Activated CD8-positive, alpha-beta T cell treated with anti-CD3 and anti-CD28 coated beads, Interleukin-2, amount 10 ng/mL, durations not matched to agents 7 days and 5 days (primary cell): ENCODE measurements at places on chromosomes 16 and 17.

DNA sequence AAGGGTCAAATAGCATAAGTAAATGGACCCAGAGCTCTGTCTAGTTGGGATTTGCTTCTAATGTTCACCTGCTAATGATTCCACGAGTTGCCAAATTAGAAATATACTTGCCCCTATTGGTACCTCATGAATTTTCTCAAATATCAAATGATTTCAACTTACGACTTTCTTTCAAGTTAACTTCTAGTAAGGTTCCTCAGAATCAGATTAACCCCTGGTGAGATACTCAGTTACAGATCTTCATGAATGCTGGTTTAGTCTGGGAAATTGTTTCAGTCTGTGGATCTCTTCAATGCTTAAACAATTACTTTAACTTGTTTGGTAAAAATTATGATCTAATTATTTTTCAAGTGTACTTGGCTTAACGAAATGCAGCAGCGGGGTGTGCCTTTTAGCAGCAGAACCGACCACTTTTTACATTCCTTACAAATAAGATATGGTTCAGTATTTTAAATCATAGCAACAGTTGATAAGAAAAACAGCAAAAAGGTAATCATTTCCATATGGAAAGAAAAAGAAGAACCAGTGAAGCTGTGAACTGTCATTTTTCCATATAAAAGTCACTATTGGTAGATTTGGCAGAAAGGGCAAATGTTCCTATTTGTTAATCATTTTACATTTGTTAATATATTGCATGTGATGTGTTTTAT lies 34.5 kb downstream of the TUBD1 start:
- DNase-seq = no peak

DNA sequence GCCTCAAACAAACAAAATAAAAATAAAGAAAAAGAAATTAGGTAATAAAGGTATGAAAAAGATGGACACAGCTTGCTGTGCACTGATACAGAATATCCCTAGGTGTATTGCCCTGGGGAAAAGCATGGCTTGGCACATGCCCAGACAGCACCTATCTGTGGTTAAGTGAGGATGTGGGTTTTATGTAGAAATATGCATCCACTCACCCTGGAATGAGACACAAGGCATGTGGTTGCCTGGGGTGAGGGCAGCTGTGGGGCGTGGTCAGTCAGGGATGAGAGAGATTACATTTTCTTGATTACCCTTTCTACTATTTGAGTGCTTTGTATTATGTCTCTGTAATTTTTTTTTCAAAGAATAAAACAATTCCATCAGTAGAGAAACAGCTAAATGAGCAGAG lies 6.9 kb downstream of the PLLP start:
- DNase-seq = peak; percentile 79

GRCh38 chr16:53111078-53111791 lies 56.4 kb downstream of the CHD9 start:
- DNase-seq = no peak

DNA sequence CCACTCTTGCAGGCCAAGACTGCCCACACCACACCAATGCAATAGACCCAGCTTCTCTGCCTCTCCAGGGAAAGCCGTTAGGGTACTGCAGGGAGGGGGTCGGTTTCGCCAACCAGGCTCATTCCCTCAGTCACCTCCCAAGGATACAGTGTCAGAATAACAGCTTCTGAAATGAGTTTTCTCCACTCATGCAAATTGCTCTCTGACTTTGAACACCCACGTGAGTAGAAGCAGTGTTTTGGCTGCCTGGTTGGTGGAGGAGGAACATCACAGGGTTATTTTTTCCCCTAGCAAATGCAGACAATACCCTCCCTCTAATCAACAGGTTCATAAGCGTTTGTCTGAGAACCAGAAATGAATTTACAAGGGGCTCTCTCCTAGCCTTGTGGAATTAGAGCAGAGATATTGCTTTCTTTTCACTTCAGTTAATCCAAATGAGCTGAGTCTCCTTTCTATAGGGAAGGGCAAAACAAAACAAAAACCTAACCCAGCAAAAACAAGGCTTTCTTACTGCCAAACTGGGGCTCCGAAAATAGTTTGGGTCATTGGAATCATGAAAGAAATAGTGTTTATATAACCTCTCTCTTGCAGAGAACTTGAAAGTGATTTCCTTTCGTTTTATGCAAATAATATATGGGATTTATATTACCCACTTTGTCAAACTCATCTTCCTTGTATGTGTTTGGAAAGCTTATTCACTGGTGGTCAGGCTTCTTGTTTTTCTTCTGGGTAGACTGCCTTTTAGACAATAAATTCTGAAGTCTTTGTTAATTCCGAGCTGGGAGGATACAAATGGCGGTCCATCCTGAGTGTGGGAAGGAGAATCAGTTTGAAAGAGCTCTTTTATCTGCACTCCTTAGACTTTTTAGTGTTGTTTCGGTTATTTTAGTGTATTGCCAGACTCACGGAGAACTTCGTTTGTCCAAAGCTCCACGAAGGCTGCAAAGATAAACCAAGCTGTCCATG lies 229.9 kb downstream of the MSI2 start:
- DNase-seq = no peak

DNA sequence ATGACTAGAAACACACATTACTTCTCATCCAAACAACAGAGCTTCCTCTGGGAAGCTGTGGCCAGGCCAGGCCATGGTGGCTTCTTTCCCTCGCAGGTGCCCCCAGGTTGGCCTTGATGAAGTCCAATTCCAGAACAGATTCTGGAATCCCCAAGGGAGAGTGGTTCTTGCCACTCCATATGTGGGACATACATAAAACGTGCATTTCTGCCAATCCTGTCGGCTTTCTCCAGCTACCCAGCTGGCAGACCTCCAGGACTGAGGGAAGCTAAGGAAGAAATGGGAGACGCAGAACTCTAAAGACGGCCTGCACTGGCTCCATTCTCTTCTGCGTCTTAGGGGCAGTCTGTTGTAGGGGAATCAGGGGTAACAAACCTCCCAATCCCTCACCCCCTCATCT lies 219.2 kb upstream of the CDH5 start:
- no peak for DNase-seq

- no peak for DNase-seq
Measured at GRCh38 chr17:12996357-12996756, 21.5 kb downstream of the ELAC2 start.

DNA sequence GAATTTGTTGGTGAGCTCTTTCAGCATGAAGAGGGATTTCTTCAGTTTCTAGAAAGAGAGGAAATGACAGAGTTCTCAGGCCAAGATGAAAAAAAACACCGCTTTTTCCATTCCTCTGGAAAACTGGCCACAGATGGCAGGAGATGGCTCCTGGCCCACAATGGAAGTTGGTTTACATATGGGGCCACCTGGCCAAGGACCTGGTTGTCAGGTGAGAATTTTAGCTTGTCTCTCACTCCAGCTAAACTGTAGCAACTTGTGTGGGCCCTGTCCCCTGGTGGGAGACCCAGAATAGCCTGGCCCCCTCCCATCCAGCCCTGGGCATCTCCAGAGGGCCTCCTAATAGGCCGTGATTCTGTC lies 33.6 kb downstream of the LGALS9 start:
- no peak for DNase-seq

GRCh38 chr17:36198831-36199465 lies 2.4 kb upstream of the CCL3L1 start:
- DNase-seq = peak; percentile 38

DNA sequence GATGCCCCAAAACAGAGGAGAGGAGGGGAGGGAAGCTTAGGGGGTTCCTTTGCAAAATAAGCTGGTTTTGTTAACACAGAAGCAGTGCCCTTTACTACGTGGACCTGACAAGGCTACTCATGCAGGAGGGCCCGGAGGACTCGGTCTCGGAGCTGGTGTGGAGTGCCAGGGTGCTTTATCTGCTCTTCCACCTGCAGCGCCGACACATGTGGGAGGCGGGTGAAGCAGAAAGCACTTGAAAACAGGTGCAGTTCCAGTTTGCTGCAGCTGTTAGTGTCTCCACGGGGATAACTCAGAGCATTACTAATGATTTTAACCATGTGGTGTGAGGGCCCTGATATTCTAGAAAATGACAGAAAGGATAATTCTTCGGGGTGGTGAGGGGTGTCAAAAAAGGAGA lies 35.0 kb upstream of the MNT start:
- DNase-seq = no peak

GRCh38 chr17:11485336-11486100 lies 112.8 kb upstream of the DNAH9 start:
- no peak for DNase-seq

DNA sequence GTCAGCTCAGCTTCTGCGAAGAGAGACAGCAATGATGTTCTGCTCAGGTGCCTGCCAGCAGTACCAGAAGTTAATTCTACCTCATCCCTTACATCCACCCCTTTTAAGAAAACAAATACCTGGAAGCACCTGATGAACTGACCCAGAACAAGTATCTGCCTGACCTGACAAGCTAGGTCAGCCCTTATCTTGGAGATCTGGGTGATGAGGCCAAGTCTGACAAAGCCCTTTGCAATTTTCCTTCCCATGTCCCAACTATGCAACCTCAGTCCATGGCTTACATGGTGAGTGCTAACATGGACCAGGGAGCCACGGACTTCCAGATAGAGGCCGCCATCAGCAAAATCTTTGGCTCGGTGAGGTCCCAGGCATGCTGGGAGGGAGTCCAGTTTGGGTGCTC lies 3.6 kb downstream of the ACADVL start:
- DNase-seq = no peak

- DNase-seq = no peak
Measured at GRCh38 chr16:21166561-21166961, 8.1 kb downstream of the LDAF1 start.

GRCh38 chr17:72967977-72968585 lies 124.4 kb downstream of the SLC39A11 start:
- no peak for DNase-seq

- DNase-seq = no peak
Measured at GRCh38 chr17:4852567-4853207, 19.5 kb downstream of the MINK1 start.

DNA sequence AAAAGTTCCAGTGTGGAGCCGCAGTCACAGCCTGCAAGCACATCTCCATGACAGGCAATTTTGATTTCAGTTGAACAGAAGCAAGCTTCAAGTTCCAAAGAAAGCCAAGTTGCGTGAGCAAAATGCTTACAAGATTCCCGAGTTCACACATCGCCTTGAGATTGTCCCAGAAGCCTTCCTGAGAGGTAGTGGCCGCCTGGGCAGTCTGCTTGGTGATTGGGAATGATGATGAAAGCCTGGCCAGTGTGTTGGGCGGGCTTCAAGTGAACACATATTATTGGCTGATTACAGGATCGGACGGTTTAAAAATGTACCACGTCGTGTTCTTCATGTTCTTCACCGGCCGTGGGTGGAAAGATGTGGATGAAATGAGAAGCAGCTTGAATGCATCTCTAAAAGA lies 185.5 kb downstream of the FOXL1 start:
- DNase-seq = no peak

DNA sequence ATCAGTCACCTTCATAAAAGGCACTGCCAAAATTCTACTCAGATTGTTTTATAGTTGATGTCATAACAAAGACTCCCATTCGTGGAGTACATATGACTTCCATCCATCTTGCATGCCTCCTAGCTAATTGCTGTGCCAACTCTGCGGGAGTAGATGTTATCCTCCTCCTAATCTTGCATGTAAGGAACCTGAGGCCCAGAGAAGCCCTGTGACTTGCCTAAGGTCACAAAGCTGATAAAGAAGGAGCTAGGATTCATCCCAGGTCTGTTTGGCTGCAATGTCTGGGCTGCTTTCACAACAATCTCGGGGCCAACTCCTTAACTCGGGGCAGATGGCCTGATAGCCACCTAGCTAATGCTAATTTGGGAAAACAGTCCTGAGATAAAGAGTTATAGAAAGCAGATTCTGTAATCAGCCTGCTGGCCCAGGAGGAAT lies 87.3 kb downstream of the YPEL2 start:
- DNase-seq = no peak

- peak; percentile 37 for DNase-seq
Measured at GRCh38 chr16:48284772-48285409, 37.6 kb upstream of the ABCC11 start.

DNA sequence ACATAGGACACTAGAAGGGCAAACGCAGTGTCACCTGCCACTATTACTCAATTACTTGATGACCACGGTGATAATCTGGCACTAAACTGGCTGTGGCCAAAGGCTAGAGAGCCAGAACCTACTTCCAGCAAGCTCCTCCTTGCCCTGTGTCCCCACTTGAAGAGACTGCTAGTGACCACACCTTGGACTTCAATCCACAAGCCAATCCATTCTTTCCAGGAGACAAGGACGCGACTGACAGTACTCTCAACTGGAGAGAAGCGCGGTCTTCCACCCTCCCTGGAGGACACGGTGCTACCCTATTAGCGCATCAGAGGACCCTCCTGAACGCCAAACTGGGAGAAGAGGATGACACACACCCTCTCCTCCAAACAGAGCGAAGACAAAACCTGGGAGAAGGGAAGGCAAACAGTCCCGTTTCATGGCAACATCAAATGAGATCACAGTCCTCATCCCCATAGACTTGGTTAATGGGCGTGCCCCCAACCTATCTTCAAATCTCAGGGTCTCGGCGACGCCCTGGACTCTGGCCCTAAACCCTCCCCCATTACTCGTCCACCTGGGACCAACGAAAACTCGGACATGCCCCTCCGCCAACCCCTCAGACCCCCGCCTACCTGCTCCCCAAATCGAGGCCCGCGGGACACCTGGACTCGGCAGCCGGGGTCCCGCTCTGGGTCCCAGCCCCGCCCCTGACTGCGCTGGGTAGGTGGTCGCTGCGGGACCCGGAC lies 508 bp downstream of the FLCN start:
- peak; percentile 26 for DNase-seq

- peak; percentile 42 for DNase-seq
Measured at GRCh38 chr17:51427323-51427811, 167.0 kb downstream of the UTP18 start.

DNA sequence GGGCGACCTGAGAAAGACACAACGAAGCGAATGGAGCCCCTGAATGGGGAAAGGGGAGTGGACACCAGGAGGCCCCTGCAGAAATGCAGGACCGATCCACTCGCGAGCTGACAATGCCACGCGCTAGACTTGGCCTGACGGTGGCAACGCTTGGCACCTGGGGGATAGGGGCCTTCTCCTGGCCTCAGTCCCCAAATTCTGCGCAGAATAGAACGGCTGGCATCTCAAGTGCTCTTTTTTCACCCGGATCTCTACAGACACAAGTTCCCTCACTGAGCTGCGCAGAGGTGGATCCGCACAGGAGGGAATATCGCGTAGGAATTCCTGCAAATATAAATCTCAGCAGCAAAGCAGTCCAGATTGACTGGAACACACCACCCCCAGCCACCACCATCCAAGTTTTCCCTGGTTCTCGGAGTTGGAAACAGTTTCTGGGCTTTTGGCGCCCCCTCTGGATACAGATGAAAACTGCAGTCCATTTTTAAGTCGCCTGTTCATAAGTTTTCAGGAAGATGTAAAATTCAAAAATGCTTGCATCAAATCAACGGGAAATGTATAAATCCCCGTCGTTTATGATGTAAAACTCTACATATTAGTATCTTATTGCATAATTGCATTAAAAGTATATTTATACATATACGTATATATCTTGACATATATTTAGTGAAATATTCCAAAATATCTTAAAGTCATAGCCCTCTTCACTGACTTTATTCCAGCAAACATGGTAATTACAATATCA lies 2.3 kb upstream of the SOX9 start:
- peak; percentile 42 for DNase-seq
